ENCODE measurements at places on chromosomes 2 and 18. TPM values are rescaled to one million over a fixed set of nuclear protein-coding genes. Genes with fewer than 3 reads are reported as not detected.

DNA sequence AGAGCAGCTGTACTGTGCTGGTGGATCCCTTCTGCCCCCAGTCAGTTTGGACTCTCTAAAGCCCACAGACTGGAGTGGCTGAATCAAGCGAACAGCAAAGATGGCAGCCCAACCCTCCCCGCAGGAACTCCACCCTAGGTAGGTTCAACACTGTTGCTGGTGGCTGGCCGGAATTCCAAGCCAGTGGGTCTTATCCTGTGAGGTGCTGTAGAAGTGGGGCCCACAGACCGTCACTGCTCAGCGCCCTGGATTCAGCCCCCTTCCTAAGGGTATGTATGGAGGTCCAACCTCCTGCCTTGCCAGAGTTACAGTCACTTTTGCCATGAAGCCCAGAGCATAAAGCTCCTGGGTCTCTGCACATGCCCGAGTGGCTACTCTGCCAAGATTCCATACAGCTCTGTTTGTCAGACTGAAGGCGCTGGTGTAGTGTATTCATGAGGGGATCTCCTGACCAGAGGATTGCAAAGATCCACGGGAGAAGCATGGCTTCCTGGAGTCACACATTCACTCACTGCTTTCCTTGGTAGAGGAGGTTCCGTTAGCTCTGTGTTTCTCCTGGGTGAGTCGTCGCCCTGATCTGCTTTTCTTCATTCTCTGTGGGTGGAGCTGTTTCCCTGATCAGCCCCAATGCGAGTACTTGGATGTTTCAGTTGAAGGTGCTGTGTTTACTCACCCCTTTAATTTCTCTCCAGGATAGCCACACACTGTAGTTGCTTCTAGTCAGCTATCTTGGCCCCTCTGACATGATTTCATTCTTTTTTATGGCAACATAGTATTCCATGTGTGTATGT, 293.6 kb upstream of the THUMPD2 start:
- H3K4me3 ChIP-seq: no peak overlapping the region
- no peak for DNase-seq
- H3K4me1 ChIP-seq: peaks cover 14% of the 10 kb centered on the region

GRCh38 chr2:200417366-200417765, 92.5 kb downstream of the KCTD18 start:
- H3K4me3 ChIP-seq: no peak overlapping the region
- H3K4me1 ChIP-seq: peaks cover 47% of the 10 kb centered on the region
- H3K27ac ChIP-seq: peak overlapping the region; percentile 97
- H3K36me3 ChIP-seq: no peaks in the 10 kb centered on the region
- peak; percentile 6 for DNase-seq

DNA sequence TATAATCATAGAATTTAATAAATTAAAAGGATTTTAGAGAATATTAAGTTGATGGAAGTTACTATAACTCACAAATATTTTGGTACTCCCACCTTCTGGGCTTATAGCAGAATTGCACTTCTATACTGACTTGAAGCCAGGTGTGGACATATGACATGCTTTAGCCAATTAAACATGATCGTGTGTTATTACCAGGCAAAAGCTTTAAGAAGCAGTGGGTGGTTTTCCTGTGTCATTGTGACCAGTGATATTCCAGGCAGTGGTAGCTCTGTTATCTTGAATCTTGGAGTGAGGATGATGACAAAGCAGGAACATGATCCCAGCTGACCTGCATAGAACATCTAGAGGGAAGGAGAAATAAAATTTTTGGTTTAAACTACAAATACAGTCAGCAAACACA, 370.9 kb upstream of the ZEB2 start:
- no peak overlapping the region for H3K4me3 ChIP-seq
- no peak for DNase-seq
- H3K27me3 ChIP-seq: no peaks in the 10 kb centered on the region
- H3K4me1 ChIP-seq: peaks cover 10% of the 10 kb centered on the region
- no peak overlapping the region for H3K27ac ChIP-seq

Gene PLCL1
- 0.41 TPM for total RNA-seq

DNA sequence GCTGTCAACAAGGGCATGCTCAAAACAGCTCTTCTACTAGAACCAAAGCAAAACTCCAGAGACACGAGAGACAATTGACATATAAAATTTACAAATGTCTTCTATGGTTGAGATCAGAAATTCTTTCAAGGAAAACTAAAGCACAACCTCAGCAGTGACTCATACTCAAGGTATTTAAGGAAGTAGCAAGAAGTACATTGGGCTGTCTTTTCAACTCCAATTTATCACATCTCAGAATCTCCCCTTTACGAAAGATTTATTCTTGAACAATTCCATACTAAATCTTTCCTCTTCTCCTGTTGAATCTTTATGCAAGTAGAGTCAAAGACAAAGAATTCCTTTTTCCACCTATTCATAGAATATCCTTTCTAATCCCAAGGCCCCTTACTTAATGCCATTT, 324.0 kb downstream of the IRS1 start:
- no peak overlapping the region for H3K27ac ChIP-seq
- no peak for DNase-seq
- no peaks in the 10 kb centered on the region for H3K36me3 ChIP-seq

DNA sequence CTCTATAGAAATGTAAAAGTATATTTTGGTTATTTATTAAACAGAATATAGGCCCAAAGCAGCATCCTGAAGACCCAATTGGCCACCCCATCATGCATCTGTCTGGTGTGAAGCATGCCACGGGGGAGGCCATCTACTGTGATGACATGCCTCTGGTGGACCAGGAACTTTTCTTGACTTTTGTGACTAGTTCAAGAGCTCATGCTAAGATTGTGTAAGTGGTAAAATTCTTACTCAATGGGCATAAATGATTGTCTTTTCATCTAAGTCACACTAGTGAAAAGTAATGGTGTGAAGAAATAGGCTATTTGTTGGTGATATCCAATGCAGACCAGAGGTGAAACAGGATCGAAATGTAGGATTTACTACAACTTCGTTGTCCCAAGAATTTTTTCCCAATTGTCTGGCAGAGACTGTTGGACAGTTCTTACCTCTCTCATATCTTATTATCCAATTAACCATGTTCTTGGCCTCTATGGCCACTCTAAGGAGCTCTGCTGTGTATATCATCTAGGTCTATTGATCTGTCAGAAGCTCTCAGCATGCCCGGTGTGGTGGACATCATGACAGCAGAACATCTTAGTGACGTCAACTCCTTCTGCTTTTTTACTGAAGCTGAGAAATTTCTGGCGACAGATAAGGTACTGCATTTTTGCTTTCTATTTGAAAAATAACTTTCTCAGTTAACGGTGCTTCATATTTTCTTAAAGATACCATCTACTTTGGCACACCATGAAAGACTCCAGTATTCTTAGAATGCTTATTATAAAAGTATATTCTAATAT, 35.0 kb downstream of the AOX1 start:
- no peaks in the 10 kb centered on the region for H3K36me3 ChIP-seq
- DNase-seq: no peak
- H3K4me1 ChIP-seq: peaks cover 11% of the 10 kb centered on the region
- H3K4me3 ChIP-seq: no peak overlapping the region
- no peaks in the 10 kb centered on the region for H3K27me3 ChIP-seq

DNA sequence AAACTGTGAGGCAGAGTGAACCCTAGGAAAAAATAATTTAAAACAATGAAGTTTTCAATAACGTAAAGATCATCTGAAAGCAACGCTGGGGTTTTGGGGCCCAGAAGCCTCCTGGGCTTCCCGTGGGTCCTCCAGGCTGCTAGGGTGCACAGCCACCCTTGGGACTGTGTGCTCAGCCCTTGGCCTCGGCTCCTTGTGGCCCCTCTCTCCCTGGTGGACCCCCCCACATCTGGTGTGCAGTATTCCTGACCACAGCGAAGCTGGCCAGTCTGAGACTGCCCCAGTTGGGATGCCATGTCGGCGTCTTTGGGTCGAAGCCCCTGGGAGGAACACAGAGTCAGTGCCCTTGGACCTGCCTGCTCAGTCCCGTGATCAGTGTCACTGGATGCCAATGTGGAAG, 53.0 kb downstream of the ACKR3 start:
- H3K4me3 ChIP-seq: no peak overlapping the region
- no peaks in the 10 kb centered on the region for H3K36me3 ChIP-seq
- no peak for DNase-seq
- no peak overlapping the region for H3K27ac ChIP-seq
- H3K4me1 ChIP-seq: no peaks in the 10 kb centered on the region
- no peaks in the 10 kb centered on the region for H3K27me3 ChIP-seq

DNA sequence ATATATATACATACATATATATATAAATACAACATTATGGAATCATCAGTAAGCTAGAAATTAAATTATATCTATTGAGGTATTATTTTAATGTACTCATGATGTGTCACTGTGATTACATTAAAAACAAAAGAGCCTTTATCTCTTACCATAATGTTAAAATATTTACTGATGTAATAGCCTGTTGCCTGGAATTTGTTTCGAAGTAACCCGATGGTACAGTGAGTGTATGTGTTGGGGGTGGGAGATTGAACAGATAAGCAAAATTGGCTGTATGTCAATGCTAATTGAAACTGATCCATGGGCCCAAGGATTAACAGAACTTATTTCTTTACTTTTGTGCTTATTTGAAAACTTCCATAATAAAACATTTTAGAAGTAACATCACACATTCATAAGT, 1473.2 kb downstream of the LRP1B start:
- H3K27me3 ChIP-seq: no peaks in the 10 kb centered on the region
- no peak overlapping the region for H3K4me3 ChIP-seq
- H3K36me3 ChIP-seq: no peaks in the 10 kb centered on the region
- no peaks in the 10 kb centered on the region for H3K4me1 ChIP-seq
- no peak overlapping the region for H3K27ac ChIP-seq
- no peak for DNase-seq

GRCh38 chr2:206250041-206250897, 24.2 kb upstream of the ZDBF2 start:
- no peak overlapping the region for H3K27ac ChIP-seq
- peaks cover 59% of the 10 kb centered on the region for H3K27me3 ChIP-seq
- H3K4me1 ChIP-seq: no peaks in the 10 kb centered on the region
- H3K4me3 ChIP-seq: peak overlapping the region; percentile 41
- no peaks in the 10 kb centered on the region for H3K36me3 ChIP-seq

Gene ACMSD
- total RNA-seq: not detected

- DNase-seq: peak; percentile 97
- no peaks in the 10 kb centered on the region for H3K36me3 ChIP-seq
- H3K4me3 ChIP-seq: peak within 1 kb of the TSS; percentile 80
- no peaks in the 10 kb centered on the region for H3K27me3 ChIP-seq
These were observed at the start of the genes GLB1L and STK16 for GRCh38 chr2:219245148-219245898. TSS of gene GLB1L (minus strand) at chr2:219245444. CDS start at chr2:219243573, 1,871 bp downstream. TSS of gene STK16 (plus strand) at chr2:219245479. CDS start at chr2:219246000, 521 bp downstream.

GRCh38 chr2:64201151-64201550, 56.9 kb upstream of the PELI1 start:
- no peak overlapping the region for H3K27ac ChIP-seq
- H3K27me3 ChIP-seq: no peaks in the 10 kb centered on the region
- peaks cover 21% of the 10 kb centered on the region for H3K4me1 ChIP-seq
- no peaks in the 10 kb centered on the region for H3K36me3 ChIP-seq

Gene BMP10
- not detected for total RNA-seq

DNA sequence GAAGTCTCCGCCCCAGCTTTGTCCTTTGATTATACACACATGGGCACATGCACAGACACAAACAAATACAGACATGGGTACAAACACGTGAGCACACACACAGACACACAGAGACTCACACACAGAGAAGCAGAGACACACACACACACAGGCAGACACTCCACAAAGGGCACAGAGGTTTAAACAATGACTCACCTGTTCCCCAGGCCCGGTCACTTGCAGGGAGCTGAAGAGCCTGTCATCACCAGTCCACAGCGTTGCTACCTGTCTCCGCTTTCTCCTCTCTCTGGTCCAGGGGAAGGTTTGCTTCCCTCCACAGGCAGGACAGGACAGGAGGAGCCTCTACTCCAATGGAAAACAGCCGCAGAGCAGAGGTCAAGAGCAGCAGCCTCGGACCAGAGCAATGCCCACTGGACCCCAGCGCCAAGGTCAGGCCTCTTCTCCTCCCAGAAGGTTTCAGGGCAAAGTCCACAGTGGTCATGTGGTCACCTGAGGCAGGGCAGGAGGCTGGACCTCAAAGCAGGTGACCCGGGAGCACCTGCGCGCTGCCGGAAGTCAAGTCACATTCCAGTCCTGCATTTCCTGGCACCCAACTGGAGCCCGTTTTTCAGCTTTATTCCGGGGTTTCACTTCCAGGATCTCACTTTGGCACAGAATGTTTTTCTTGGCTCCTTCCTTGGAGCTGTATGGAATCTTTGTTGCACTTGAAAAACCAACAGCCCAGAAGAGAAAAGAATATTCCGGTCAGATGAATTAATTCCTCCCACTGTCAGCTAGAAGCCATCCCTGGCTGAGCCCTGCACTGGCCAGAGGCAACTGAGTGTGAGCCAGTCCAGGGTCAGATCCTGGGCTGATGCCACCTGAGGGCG, at the start of gene RAB17:
Gene RAB17 (minus strand): TSS at position 463 of the 869 bp plus-strand sequence. CDS start 4,580 bp downstream, outside the sequence.
- no peak within 1 kb of the TSS for H3K27ac ChIP-seq
- peaks cover 22% of the 10 kb centered on the region for H3K4me1 ChIP-seq
- no peaks in the 10 kb centered on the region for H3K36me3 ChIP-seq
- H3K27me3 ChIP-seq: peaks cover 22% of the 10 kb centered on the region
- H3K4me3 ChIP-seq: no peak within 1 kb of the TSS

Measured in neural progenitor cell (in vitro differentiated cells).